ENCODE measurements at places on chromosomes 13 and 19.

- no peak for DNase-seq
These were observed 1.3 kb downstream of the KLF16 start for GRCh38 chr19:1862068-1862423.

DNA sequence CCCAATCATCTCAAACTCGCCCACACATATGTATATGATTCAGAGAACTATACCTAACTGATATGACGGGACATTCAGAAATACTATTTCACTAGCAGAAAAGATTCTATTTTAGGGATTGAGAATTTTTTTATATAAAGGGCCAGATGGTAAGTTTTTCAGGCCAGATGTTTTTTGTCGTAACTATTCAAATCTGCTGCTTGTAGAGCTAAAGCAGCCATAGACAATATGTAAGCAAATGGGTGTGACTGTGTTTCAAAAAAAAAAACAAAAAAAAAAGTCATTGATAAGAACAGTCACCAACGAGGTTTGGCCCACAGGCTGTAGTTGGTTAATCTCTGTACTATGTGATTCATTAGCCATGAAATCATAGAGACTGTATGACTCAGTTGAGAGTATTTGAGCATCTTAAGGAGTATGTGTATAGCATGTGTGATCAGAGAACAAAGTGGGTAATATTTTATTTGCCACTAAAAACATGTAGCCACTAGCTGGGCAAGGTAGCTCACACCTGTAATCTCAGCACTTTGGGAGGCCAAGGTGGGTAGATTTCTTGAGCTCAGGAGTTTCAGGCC, 2724.7 kb downstream of the PCDH9 start:
- no peak for DNase-seq

DNA sequence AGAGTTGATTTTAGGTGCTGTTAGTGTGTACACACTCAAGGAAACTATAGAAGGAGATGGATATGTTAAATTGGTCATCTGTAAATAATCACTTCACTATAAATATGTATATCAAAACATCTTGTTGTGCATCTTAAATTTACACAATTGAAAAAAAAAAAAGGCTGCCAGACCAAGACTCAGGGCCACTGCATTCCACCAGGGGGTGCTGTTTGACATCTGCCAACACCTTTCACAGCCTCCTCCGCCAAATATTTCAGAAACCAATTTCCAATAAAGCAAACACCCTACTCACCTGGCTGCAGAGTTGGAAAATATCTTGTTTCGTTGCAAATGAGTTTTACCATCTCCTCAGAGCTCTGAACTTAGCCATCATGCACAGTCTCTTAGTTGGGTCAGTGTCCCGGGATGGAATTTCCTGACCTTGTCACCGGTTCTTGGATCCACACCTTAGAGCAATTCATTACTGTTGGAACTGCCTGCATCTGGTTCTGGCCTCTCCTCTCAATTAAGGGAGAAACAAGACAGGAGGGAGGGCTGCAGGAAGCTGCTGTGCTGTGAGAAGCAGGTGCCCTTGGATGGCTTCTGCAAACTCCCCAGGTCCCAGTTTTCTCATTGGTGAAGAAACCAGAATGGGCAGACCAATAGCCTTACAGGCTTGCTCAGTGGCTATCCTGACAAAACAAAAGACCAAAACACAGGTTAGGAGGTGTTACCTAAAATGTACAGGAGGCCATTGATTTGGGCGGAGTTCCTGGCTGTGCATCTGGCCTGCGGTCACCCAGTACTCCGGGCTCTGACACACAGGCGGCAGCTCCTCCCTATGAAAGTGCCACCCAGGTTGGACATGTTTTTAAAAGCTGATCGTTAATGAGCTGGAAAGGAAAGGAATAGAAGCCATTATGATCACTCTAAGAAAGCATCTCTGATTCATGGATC, 746.6 kb downstream of the UQCRFS1 start:
- no peak for DNase-seq

GRCh38 chr19:39514840-39515550, at the start of gene SELENOV:
Gene SELENOV (plus strand): TSS chr19:39515139. CDS start chr19:39515213, 74 bp downstream.
- DNase-seq, result peak; percentile 27

Data from GM06990 (cell line).